ENCODE measurements at places on chromosomes 6 and 20.

- DNase-seq: no peak
Measured at GRCh38 chr20:33825340-33826269, 14.5 kb downstream of the CHMP4B start.

DNA sequence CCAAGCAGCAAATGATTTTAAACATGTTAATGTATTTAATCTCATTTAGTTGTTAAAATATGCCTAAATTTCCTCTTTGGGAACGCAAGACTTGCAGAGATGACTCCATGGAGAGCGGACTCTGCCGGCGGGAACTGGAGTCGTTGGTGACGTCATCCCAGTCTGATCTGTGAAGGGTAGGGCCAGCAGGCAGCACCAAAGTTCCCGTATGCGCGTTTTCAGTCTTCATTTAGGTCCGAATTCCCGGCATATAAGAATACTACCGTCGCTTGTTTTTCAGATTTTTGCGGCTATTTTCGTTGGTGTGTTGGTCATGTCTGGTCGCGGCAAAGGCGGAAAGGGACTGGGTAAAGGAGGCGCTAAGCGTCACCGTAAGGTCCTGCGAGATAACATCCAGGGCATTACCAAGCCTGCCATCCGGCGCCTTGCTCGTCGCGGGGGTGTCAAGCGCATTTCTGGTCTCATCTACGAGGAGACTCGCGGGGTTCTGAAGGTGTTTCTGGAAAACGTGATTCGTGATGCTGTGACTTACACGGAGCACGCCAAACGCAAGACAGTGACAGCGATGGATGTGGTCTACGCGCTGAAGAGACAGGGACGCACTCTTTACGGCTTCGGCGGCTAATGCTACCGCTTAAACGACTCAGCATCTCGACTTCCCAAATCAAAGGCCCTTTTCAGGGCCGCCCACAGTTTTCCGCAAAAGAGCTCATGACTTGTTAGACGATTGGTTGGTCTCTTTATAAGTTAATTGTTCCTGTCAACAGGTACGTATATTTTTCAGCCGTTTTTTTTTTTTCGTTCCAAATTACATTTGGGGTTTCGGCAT is 117.3 kb downstream of the HFE start:
- peak; percentile 86 for DNase-seq

GRCh38 chr6:121929301-121929700 is 470.2 kb upstream of the HSF2 start:
- DNase-seq: no peak

GRCh38 chr6:10248378-10248843 is 166.5 kb downstream of the TFAP2A start:
- no peak for DNase-seq

GRCh38 chr6:105711216-105711615 is 308.3 kb upstream of the PREP start:
- DNase-seq: no peak

DNA sequence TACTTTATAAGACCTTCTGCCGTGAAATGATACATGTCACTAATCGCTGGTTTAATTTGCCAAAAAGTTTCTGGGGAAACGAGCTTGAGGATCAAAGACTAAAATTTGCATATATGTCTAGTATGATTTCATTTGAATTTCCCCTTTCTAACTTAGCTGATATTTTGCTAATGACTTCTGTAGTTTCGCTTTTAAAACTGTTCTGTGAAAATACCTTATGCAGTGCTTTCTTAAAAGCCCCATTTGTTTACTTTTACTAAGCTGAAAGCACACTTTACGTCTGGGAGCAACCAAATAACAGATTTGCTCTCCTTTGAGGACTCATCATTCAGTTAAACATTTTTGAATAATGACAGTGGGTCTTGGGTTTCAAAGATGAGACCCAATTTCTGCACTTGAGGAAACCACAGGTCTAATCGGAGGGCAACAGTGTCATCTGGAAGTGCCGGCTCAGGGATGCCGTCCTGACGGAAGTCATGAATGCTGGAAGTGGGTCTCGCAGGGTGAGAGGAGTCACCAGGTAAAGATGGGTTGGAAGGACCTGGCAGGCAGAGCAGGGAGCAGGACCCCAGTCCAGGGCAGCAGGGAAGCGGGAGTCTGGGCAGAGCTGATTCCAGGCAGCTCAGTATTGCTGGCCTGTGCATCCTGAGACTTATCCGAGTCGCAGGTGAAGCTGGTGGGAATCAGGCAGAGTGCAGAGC is 33.2 kb downstream of the PLEKHG1 start:
- DNase-seq: no peak

- no peak for DNase-seq
Measured at GRCh38 chr6:3016473-3017280, 17.0 kb downstream of the NQO2 start.

DNA sequence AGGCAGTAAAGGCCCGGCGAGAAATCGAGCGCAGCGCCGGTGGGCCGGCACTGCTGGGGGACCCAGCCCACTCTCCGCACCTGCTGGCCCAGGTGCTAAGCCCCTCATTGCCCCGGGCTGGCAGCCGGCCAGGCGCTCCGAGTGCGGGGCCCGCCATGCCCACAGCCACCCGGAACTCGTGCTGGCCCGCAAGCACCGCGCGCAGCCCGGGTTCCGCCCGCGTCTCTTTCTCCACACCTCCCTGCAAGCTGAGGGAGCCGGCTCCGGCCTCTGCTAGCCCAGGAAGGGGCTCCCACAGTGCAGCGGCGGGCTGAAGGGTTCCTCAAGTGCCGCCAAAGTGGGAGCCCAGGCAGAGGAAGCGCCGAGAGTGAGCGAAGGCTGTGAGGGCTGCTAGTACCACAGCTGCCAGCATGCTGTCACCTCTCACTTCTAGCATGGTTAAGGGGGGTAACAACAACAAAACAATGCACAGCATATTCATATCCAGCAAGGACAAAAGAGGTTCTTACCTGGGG is 11.3 kb upstream of the GMPR start:
- DNase-seq: no peak

DNA sequence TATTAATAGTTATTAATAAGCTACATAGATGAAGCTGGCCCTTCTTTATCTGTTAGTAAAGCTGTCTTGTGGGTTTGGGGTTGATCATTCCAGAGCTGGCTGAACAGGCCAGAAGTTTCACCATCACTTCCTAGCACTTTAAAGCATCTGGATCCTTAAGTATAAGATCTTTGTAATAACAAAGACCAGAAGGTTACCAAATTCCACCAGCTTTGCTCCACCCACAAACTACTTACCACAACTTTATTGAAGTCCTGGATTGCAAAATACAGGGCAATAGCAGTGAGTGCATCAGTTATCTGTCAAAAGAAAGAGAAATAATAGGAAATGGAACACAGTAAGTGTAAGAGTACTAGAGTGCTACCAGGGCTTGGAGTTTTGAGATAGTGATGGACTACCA is 33.0 kb downstream of the PIGU start:
- DNase-seq: no peak

DNA sequence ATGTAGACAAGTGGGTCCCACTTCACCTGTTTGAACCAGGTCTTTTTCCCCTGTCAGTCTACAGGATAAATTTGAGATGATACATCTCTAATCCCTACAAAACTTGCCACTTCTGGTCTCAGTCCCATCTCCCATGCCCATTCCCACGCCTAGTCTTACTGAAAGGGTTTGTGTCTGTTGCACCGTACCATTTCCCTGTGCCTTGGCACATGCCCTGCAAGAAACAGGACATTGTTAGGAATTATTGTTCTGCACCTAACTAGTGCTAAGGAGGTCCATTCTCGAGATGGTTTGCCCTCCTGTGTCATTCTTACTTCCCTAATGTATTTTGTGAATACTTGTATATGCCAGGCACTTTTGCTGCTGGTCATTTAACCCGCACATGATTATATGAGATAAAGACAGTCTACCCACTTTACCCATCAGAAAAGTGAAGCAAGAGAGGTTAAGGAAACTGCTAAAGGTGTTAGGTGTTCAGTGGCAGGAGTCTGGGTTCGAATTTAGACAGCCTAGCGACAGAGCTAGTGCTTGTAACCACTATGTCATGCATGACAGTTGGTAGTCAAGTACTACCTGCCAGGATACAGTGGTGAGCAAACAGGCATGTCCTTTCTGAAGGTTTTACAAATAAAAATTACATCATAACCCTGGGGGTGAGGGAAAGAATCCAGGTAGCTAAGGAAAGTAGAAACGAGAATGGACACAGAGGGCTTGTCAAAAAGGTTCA is 12.7 kb downstream of the FAM217A start:
- no peak for DNase-seq

DNA sequence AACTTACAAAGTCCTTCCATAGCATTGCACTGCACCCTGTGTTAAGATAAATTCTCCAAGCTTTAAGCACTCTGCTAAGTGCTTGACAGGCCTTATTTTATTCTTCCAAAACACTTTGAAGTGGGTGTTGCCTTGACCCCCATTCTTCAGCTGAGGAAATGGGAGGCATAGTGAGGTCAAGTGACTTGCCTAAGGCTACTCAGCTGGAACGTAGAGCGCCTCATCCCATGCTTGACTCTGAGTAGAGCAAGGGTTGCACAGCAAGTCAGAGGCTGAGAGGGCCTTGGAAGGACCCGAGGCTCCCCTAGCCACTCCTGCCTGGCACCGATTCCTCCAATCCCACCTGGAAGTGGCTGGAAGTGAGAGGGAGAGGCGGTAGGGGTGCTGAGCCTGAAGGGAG is 19.6 kb upstream of the CSNK2A1 start:
- no peak for DNase-seq

GRCh38 chr20:44955270-44955669 is 4.9 kb downstream of the TOMM34 start:
- DNase-seq: no peak

GRCh38 chr6:20173833-20174792 is 38.2 kb downstream of the MBOAT1 start:
- no peak for DNase-seq

DNA sequence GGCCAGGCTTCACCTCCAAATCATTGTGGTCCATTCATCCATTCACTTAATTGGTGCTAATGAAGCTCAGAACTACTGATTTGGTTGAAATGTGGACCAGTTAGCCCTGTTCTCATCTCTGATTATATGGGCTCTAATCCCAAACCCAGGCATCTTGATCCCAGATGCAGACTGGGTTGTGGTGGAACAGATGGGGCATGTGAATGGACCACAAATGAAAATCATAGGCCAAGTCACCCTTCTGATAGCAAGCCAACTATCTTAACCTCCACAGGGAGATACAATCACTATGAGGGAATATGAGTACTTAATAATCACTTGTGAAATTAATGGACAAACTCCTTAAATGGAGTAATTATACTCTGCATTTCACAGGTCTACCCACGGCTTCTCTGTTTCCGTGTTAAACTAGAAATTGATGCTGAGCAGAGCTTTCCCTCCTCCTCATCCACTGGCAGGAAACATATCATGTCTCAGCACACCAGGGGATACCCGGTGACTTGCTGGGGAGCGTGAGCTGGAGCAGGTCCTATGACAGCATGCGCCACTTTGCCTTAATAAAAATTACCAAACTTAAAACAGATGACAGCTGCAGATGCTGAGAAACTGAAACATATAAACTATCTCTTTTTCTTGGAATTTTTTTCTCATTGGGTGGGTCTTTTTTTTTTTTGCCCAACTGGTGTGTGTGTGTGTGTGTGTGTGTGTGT is 108.8 kb upstream of the HEY2 start:
- no peak for DNase-seq
